ENCODE measurements at places on chromosomes 5 and 9. TPM values are rescaled to one million over a fixed set of nuclear protein-coding genes. Genes with fewer than 3 reads are reported as not detected.

The MRPS27 gene
- total RNA-seq: 119 TPM

The NAIP gene
- total RNA-seq: 0.90 TPM

The AQP3 gene
- total RNA-seq: 2.6 TPM

The RIGI gene
- 6.1 TPM for total RNA-seq

The CBY3 gene
- total RNA-seq: 0.44 TPM

The ANKRD31 gene
- not detected for total RNA-seq

Measured in H7 (cell line).